ENCODE measurements at places on chromosomes 7 and 10.
A peak's percentile ranks its signal among the peaks of the same experiment; 100 is the strongest.

- DNase-seq, result peak; percentile 43
Observed at GRCh38 chr10:79444199-79445119, 965 bp downstream of the ZCCHC24 start.

DNA sequence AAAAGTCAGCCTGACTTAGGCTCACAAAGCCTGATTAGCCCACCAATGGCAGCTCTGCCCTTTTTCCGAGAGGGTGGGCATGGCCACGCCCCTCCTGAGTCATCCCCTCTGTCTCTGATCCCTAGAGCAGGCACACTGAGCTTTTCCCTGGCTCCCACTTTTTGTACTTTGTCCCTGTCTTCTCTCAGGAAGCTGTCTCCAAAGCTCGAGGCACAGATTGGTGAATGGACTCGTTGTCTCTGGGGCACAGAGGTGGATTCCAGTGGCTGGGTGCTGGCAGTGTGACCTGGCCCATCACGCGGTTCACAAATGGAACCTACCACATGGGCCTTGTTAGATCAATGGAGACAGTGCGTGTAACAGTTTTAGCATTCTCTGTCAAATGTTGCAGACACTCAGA lies 313.5 kb downstream of the WDR37 start:
- DNase-seq, result no peak

- no peak for DNase-seq
Observed at GRCh38 chr10:61877887-61878739, 23.4 kb upstream of the ARID5B start.

GRCh38 chr7:132871419-132871818 lies 210.5 kb downstream of the CHCHD3 start:
- no peak for DNase-seq

- DNase-seq, result peak; percentile 18
Observed at GRCh38 chr7:134174795-134175261, 47.7 kb downstream of the LRGUK start.

- no peak for DNase-seq
Observed at GRCh38 chr7:112905413-112905812, 115.2 kb upstream of the TMEM168 start.

DNA sequence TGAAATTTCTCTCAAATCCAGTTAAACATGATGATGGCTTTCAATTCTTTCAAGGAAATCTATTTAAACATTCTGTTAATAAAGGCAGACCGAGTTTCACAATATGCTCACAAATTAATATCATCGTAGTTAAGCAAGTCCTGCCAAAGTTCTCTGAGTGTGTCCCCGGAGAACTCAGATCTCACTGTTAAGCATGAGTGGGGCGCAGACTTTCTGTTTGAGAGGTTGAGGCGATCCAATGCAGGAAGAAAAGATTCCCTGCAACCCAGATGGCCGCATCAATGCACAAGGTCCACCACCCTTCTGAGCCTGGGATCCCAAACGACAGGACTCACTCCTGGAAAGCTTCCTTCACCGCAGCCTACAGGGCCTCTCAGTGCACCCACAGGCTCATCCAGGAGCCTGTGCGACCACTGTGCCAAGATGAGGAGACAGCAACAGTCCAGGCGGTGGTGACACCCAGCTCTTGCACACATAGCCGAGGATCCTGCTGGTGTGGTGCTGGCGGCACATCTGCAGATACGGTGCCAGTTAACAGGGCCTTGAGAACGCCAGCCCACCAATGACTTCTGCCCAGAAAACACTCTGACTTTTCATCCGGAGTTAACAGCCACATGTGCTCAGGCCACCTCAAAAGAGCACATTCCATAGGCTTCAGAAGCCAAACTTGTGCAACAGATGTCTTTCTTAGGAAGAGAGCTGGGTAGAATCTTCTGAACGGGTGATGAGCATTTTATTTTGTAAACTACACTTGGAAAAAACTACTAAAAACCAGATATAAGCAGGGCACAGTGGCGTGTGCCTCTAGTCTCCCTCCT lies 102.1 kb downstream of the ZRANB1 start:
- DNase-seq, result no peak

DNA sequence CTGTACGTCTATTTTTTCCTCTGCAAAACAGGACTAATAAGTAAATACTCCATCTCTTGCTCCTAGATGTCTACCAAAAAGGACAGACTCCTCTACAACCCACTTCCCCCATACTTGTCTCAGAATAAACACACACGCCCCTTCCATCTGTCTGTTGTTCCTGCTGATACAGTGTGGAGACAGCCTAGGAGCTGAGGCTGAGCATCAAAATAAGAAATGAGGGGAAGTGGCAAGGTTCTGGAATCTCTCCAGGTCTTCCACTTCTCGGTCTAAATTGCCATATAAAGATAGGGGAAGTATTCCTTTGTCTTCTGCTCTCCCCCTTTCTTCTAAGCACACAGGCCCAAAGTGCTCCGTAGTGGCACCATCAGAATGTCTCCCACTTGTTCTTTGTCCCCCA lies 30.8 kb upstream of the VSIR start:
- DNase-seq, result no peak

DNA sequence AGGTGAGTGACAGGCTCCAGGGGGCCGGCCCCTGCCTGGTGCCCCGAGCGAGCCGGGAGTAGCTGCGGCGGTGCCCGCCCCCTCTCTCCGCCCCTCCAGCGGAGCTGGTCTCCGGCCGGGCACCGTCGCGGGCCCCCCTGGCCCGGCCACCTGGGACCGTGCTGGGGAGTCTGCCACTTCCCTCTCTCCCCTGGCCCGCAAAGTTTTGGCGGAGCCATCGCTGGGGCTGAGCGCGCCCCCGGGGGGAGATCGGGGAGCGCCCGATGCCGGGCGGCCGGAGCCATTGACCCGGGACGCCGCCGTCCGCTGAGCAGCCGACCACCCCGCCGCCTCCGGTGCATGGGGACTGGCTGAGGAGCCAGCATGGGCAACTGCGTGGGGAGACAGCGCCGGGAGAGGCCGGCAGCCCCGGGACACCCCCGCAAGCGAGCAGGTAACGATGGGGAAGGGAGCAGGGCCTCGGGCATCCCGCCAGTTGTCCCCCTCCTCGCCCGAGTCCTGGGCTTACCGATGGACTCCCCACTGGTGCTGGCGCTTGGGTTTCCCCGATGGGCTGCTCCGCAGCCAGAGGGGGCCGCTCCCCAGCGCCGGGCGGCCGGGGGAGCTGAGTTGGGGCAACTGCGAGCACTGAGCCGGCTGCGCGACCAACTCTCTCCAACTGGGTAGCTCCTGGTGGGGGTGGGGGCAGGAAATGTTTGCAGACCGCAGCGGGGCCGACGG lies at the start of gene UBTD1:
TSS of gene UBTD1 (plus strand) at position 84 of the 720 bp plus-strand sequence. CDS start at position 364, 280 bp downstream.
- peak; percentile 28 for DNase-seq

- no peak for DNase-seq
Observed at GRCh38 chr7:95989301-95989700, 216.9 kb downstream of the DYNC1I1 start.

DNA sequence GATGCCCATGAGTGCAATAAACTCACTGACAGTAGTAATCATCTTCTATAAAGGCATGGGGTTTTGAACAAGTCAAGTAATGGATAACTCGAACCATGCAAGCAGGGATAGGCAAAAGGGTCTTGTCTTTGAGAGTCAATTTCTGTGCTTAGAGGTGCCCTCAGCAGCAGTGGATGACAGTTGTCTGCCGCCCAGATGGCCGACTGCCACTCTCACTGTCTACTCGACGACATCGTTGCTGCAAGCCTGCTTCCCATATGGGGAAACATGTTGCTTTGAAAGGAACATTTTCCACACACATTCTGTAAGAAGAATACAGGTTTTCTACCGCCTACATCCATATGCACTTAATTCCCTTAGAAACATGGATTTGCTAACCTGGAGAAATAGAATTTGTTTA lies 236.3 kb upstream of the DKK1 start:
- no peak for DNase-seq

DNA sequence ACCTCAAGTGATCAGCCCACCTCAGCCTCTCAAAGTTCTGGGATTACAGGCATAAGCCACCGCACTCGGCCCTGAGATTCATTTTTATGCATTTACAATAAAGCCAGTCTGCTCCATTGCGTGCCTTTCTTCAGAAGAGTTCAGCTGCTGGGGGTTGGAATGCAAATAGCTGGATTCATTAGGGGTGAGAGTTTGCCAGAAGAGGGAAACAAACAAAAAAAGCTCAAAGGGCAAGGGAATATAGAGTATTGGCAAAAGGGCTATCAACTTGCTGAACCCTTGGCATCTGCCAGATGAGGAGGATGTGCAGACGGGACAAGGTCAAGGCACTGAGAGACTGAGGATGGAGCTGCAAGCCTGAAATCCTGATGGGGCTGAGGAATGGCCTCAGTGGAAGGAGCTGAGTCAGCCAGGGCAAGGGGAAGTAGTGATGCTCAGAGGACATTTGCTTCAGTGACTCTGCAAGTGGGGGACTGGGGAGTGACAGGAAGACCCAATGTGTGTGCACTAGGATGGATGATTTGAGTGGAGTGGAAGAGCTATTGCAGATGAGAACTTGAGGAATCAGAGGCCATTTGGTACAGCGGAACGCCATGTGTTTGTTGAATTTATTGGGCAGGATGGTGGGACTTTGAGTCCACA lies 75.0 kb upstream of the ARMC3 start:
- no peak for DNase-seq

DNA sequence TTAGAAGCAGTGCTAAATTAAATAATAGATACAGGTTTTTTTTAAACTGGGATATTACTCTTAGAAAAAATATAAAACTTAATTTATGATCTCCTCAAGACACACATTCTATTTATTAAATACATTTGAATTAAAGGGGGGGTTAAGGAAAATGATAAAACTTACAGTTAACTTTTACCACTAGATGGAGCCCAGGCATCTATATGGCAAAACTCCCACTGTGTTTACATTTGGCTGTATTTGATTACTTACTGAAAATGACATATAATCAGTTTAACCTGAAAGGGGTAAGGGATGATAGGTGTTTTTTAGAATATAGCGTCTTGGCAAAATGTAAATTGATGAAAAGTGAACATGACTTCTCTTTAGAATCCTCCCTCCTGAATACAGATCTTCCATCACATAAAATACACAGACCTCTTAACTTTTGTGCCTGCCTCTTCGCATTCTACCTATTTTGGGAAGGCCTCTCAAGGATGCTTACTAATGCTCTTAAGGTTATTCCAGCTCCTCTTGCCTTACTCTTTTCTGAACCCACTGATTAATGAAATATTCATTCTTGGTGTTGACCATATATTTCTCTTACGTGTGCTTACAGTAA lies 235.7 kb downstream of the AGMO start:
- DNase-seq, result no peak

- DNase-seq, result no peak
Observed at GRCh38 chr7:69534461-69535041, 63.7 kb upstream of the AUTS2 start.

DNA sequence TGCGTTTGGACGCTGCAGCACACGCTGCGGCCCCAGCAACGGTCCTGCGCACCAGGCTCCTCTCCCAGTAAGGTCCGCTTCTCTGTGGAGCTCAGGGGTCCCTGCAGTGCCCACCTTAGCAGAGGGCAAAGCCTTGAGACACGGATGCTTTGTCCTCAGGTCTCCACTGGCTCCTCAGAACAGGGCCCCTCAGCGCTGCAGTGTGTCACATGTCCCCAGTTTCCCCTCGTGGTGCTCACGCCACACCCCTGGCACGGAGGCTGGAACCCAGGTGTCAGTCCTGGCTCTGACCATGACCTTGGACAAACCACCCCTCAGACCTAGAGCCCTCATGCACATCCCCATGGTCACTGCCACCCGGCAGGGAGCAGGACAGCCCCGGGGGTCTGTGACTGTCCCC lies 19.9 kb upstream of the GPER1 start:
- DNase-seq, result no peak

DNA sequence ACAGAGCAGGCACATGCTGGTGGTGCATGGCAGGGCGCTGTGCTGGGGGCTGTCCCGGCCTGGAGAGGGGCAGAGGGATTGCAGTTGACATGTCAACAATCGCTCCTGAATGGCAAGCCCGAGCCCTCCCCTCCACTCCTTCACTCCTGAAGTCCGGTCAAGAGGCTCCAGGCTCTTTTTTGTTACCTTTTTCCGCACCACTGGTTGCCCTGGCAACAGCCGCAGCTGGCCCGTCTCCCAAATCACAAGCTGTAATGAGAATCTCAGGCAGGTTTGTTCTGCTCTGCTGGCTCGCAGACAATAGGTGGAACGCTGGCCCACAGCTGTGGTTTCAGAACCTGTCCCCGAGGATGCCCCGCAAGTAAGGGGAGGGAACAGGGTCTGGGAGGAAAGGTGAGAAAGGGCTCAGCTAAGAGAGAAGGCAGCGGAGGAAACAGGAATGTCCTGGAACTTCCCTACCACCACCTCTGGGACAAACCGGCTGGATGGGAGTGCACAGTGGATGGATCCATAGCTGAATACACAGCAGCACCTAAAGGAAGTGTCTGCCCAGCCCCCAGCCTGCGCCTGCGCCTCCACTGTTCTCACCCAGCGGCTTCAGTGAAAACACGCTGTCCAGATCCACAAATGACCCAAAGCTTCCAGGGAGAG lies 58.9 kb downstream of the CALML3 start:
- DNase-seq, result no peak
